ENCODE measurements at places on chromosomes 1 and 21.

- peak; percentile 69 for DNase-seq
Observed at GRCh38 chr1:6259491-6260362, 1.2 kb downstream of the GPR153 start.

DNA sequence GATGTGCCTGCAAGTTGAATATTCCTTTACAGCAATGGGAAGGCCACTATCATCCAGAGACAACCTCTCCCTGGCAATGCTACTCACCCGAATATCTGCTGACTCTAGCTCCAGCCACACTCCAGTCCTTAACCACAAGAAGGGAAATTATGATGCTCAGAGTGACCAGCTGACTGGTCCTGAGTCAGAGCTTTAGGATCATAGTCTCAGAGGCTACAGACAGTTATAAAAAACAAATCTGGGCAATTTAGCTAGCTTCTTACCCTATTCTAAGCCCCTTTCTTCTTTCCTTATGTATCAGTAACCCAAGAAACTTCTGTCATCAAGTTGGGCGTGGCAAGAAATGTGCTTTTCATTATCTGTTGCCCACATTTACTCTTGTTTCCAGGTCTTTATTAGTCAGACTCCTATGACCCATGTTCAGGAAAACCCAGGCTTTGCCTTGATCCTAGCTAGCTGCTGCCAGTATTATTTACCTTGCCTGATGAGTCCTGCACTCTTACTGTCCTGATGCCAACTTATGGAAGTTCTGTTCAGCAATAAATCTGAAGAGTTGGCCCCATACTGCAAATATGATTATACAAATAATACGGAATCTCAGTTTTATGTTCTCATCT is 207.0 kb downstream of the TTLL7 start:
- no peak for DNase-seq

- no peak for DNase-seq
Observed at GRCh38 chr21:46361935-46362334, 38.0 kb downstream of the PCNT start.

DNA sequence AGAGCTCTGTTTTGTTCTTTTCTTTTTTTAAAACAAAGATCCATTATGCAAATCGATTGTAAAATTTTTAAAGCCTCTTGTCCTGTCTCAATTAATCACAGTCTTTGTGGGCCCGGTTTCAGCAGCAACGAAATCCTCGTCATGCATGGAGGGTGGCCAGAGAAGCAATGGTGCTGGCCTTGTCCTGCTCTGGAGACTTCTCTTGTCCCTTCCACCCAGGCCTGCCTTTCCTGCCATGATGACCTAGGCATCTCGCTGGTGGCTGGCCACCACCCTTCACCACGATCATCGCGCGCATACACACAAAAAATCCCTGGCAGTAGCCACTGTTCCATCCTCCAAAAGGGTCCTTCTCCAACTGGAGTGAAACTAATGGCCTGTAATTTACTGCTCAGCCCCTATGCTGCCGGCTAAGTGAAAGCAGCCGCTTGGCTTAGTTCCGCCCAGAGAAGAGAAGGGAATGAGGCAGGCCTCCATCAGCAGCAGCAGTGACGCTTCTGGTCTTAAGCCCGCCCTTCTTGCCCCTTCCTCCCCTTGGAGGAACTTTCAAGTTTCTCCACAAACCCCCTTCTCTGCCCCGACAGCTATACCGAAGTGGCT is 309.5 kb downstream of the NPHP4 start:
- no peak for DNase-seq

DNA sequence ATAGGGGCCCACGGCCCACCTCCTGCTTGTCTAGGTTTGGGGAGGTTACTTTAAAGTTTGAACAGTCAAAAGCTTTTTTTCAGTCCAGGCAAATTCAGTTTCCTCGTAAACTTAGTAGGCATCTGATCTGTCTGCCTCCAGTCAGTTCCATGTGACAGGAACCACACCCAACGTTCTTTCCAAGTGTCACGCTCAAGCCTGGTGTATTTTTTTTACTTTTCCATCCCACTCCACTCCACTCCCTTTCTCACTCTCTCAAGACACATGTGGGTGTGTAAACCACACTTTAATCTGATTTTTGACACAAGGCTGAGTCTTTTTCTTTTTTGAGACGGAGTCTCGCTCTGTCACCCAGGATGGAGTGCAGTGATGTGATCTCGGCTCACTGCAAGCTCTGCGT is 60.3 kb upstream of the GPR153 start:
- DNase-seq = no peak

DNA sequence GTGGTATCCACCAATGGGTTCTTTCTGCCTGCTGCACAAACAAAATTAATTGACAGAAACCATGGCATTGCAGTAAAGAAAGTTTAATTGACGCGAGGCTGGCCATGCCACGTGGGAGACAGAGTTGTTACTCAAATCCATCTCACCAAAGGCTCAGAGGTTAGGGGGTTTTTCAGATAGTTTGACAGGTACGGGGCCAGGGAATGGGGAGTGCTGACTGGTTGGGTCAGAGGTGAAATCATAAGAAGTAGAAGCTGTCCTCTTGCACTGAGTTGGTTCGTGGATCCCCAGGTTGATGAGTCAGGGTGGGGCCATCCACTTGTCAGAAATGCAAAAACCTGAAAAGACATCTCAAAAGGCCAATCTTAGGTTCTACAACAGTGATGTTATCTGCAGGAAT is 941 bp upstream of the TBCE start:
- no peak for DNase-seq

DNA sequence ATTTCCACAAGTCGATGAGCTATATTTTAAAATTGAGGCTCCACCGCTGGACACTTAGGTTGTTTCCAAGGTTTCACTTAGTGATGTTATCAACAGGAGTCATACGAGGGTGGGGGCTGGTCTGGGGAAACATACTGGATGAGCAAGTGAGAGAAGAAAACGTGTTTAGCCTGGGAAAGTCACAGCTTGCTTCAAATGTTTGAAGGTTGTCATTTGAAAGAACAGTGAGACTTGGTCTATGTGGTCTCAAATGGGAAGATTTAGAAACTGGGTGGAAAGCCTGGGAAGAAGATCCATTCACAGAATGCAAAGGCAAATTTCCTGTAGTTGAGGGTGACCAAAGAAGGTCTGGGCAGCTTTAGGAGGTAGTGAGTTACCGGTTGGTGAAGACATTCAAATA is 9.9 kb upstream of the DYRK1A start:
- no peak for DNase-seq

DNA sequence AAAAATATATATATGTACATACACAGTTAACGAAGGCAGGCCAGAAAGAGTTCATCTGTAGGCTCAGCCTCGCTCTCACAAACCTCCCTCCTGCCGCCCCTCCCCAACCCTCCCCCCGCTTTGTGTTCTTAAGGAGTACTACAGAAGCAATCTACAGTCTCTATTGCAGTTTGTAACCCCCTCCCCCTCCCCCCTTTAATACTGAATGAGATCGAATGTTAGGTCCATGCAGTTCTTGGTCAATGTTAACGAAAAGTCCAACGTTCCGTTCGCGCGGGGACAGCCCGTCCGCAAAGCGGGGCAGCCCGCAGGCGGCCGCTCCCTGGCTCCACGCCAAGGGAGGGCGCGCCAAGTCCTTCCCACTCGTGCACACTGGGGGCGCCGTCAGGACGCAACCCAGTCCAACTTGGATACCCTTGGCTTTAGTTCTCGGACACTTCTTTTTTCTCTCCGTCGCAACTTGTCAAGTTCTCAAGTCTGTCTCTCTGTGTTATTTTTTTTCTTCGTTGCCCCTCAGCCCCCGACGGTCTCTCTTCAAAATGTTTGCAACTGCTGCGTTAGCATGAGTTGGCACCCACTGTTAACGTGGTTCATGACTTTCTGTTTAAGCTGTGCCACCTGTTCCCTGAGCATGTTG is 2.2 kb downstream of the JUN start:
- peak; percentile 61 for DNase-seq

DNA sequence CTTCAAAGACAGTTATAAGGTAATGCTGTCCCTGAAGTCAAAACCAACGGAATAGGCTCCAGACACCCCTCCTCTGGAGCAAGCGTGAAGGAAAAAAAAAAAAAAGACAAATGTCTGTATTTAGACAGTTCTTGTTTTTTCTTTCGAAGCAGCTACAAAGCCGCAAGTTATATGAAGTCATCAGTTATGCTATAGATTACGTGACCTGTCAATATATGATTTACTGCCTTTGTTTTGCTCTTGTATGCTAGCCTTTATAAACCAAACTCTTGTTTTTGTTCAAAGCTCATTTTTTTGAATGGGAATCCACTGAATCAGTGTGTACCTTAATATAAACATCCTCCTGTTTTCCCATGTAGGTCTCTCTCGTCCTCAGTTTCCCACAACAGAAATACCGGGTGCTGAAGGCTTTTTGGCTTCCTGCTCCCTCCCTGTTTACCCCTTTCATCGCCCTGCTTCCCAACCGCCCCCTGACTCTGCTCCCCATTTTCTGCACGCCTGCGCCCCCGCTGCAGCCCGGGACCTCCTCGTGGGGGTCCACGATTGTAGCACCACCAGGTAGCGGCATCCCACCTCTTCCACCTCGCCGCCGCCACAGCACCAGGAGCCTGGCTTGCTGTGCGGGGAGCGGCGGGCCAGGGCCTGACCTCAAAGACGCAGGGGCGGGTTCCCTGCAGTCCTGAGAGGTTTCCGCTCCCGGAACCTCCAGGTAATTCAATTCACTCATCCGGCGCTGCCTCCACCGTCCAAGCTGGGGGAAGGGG is 5.2 kb upstream of the ZNF678 start:
- DNase-seq = no peak

DNA sequence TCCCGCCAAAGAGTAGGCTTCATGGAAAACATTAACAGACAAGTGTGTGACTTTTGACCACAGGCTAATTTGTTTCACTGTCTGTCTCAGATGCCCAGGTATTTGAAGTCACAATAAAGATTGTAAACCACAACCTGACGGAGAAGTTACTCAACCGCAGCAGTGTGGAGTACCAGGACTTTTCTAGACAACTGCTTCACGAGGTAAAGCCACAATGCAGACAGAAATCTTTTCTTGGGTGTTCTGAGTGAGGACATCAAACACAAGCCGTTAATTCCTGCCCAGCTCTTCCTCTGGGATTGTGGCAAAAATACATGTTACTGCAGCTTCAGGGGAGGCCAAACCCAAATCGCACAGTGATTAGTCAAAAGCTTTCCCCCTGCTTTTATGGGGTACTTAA is 31.0 kb downstream of the UMODL1 start:
- no peak for DNase-seq

GRCh38 chr1:22689505-22689904 is 21.1 kb upstream of the EPHB2 start:
- DNase-seq = no peak

- DNase-seq = no peak
Observed at GRCh38 chr21:20698585-20698984, 299.6 kb upstream of the NCAM2 start.

DNA sequence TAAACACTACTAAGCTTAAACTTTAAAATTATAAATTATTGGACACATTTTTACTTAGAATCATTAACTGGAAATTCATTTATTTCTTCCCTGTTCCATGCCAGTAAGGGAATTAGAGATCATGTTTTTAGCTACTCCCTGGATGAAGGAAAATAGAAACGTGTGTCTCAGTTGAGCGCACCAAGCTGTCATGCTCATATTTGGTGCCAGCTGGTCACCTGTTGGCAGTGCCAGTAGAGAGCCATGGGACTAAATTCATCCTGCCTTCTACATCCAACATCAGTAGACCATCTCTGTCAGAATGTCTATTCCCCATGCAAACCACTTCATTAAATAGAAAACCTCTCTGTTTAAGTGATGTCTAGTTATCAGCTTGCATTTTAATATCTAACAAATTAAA is 17.4 kb upstream of the SLC22A15 start:
- DNase-seq = no peak

DNA sequence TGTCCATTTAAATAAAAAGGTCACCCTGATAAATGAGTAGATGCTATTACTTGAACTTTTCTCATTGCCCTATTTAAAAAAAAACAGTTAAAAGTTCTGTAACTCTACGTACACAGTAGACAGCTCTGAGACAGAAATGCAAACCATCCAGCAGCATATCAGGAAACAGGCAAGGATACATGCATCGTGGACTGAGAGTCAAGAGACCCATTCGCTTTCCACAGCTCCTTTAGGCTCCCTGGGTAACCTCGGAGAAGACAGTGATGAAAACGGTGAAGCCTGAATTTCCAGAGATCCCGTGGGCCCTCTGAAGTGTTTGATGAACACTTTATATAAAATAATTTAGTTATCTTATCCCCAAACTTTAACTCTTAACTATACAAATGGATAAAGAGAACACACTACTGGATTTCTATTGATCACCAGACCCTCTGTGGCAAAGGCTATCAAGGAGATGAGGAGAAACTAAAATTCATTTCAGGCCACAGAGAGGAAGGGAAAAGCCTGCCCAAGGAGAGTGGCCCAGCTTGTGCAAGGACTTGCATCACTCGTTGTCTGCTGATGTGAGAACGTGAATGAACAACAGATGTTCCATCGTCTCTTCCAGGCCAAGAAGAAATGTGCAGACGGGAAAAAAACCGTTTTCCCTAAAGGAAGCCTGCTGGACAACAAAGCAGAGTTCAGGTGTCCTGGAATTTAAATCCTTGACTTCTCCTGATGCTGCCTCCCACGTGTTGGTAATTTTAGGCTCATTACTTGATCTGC is 131.0 kb downstream of the TGFBR3 start:
- no peak for DNase-seq

GRCh38 chr1:33086384-33086850 is 5.5 kb downstream of the AZIN2 start:
- no peak for DNase-seq

- DNase-seq = no peak
Observed at GRCh38 chr1:55378582-55378981, 163.4 kb upstream of the USP24 start.

DNA sequence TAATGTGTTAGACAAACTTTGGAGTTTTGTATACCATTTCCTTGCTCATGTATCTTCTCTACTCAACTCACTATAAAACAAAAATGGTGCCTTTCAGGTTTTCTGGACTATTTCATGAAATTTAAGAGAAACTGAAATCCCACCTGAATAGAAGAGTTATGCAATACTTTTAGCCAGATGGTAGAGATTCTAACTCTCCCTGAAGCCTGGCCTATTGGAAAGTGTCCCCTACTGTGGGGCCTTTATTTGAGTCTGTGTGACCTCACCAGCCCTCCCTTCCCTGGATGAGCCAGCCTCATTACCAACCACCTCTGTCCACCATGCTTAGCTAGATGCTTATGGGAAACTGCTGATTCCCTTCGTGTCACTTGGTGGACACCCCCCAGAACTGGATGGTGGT is 35.5 kb downstream of the TBX19 start:
- no peak for DNase-seq

DNA sequence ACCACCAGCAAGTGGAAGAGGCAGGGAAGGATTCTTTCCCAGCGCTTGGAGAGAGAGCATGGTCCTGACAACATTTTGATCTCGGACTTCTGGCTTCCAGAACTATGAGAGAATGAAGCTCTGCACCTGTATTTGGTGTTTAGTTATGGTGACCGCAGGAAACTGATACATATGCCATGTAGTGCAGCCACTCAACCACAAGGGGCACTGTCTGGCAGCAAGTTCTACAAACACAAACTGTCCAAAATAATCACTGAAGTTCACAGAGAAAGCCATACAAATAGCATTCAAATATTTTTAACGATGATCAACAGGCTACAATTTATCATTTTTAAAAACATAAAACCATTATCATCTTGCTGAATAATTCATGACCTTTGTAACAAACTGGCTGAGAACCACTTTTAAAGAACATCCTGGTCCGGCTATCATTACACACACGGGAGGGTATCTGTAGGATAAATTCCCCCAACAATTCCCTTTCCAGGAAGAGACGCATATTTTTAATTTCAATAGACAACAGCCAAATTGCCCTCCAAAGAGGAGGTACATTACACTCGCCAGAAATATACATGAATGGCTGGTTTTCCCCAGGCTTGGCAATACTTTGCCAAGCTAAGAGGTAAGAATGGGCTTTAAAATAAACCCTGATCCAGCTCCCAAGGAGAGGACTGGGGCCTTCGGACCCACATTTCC is 9.2 kb upstream of the CBR3 start:
- peak; percentile 41 for DNase-seq

All from central memory CD4-positive, alpha-beta T cell (primary cell).